Bone marrow (tissue), 2 donors: ENCODE measurements at places on chromosomes 3 and 15.

GRCh38 chr3:40254891-40255290 is 54.6 kb upstream of the EIF1B start:
- DNase-seq, result no peak

- DNase-seq, result no peak
Observed at GRCh38 chr15:70447521-70447920, 315.8 kb downstream of the UACA start.

- DNase-seq, result no peak
Observed at GRCh38 chr3:33438881-33439545, 1.2 kb downstream of the UBP1 start.

GRCh38 chr3:185656321-185656840 is 70.3 kb downstream of the SENP2 start:
- no peak for DNase-seq

DNA sequence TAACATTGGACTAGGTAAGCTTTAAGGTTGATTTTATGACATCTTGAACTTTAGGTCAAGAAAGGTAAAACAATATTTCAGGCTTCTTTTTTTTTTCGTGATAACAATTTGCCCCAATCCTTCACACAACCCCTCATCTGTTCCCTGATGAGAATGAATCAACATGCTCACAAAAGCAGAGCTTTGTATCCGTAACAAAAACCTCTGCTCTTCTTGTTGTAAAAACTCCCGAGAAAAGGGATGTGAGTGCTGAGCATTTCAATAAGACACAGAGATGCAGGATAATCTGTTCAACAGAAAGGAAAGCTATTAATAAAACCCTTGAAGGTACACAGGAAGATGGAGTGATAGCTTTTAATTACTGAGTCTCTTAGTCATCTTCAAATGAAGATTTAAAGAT is 94.3 kb downstream of the RAD18 start:
- no peak for DNase-seq

GRCh38 chr3:13770170-13771169 is 109.4 kb downstream of the WNT7A start:
- DNase-seq, result no peak

GRCh38 chr3:23966328-23966727 is 21.2 kb downstream of the NR1D2 start:
- no peak for DNase-seq

DNA sequence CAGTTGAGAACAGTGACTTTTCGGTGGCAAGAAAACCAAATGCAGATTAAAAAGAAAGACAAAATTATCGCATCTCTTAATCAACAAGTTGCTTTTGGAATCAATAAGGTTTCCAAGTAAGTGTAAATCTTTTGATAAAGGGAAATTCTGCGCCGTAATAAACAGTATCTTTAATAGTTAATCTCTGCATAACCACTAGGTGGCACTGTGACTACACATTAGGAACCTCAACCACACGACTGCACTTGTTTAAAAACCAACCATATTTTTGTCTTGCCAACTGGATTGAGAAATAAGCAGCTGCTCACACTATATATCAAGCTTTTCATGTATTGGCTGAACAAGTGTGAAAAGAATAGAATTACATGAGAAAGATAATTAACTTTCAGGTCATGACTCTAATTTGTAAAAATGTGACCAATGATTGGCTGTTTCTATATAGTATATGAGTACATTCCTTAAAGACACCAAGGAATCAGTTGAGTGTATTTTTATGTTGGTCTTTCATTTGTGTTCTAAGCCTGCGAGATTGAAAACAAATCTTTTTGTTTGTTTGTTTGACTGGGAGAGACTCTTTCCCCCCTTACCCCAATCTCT is 72.7 kb downstream of the DZIP3 start:
- peak; percentile 60 for DNase-seq

DNA sequence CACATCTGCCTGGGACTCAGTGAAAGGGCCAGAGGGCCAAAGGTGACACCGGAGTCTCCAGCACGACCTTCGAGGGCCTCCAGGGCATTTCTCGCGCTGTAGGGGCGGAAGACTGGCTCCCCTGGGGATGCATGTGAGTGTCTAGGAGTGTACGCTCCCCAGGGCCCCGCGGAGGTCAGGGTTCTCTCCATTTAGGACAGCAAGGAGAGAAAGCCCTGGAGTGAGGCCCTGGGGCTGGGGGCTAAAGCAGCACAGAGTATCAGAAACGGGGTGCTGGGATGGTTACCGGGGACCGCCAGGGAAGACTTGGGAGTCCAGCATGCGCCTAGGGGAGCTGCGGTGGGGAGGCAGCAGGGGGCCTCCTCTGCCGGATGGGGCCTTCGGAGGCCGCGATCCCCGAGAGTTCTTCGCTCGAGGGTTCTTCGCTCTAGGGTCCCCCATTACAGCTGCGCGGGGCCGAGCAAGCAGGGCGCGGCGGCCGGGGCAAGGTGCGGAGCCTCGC is 595 bp upstream of the APBA2 start:
- DNase-seq, result no peak
